Pancreas (tissue), 10 donors: ENCODE measurements at places on chromosomes 11 and 22. TPM values are rescaled to one million over a fixed set of nuclear protein-coding genes. Genes with fewer than 3 reads are reported as not detected.

GRCh38 chr11:2507212-2507901, 62.5 kb downstream of the KCNQ1 start:
- no peak for DNase-seq

GRCh38 chr11:27213232-27213660, 149.8 kb downstream of the CCDC34 start:
- DNase-seq, result no peak

The RAG2 gene
- not detected for total RNA-seq

DNA sequence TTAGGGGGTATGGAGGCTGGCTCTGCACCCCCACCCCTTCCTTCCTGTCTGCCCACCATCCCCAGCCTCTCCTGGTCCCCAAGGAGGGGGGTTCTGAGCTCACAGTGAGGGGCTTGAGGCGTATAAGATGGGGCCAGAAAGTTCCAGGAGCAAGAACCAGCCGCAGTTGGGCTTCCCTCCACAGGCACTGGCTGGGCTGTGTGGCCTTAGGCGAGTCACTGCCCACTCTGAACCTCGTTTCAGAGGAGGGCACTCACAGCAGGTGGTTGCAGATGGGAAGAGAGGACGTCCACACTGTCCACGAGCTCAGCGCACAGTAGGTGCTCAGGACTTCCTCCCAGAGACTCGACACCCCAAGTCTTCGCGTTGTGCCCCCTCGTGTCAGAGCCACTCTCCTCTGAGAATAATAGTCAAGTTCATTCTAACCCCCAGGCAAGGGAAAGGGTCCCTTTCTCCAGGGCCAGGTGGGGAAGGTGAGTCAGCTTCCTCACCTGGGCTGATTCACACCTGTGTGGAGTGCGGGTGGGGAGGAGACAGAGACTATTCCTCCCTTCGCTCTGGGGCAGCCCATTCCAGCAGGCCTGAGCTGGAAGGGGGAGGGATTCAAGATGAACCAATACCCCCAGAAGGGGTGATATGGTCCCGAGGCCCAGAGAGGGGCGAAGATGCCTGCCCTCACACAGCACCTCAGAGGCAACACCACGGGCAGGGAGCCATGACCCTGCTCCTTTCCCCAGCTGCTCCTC, 29.3 kb downstream of the RPL3 start:
- no peak for DNase-seq

GRCh38 chr11:124961972-124962609, 8.1 kb downstream of the CCDC15 start:
- DNase-seq, result no peak

The SMTNL1 gene
- not detected for total RNA-seq

GRCh38 chr11:44572436-44572835, 7.0 kb downstream of the CD82 start:
- DNase-seq, result no peak

The TRIM66 gene
- total RNA-seq, result 4.1 TPM

DNA sequence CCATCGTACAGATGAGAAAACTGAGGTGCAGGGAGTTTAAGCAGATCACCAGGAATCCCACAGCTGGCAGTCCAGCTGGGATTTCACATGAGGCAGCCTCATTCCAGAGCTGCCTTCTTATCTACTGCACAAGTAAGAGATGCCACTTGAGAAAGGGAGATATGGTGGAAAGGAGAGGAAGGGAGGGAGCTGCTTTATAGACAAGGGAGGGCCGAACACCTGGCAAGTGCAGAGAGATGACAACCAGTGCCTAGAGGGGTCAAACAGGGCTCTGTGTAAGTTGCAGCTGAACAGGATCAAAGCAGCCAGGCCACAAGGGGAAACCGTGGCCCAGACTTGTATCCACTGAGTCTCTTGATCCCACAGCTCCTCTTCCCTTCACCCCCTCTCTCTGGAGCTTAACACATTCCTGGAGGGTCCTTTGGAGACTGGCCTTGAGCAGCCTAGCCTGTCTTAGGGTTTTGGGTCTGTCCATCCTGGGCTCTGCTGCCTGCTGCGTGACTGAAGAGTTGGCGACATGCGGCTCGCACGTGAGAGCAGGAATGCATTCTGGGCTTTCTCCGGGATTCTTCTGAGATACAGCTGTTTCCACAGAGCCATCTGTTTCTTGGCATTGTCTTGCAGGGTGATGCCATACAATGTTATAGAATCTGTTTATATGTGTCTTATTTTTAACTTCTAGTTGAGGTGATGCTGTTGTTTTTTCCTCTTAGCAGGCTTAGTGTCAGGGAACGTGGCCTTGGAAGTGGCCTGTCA, 268.5 kb upstream of the SYN3 start:
- no peak for DNase-seq

The FXYD2 gene
- total RNA-seq, result 395 TPM

DNA sequence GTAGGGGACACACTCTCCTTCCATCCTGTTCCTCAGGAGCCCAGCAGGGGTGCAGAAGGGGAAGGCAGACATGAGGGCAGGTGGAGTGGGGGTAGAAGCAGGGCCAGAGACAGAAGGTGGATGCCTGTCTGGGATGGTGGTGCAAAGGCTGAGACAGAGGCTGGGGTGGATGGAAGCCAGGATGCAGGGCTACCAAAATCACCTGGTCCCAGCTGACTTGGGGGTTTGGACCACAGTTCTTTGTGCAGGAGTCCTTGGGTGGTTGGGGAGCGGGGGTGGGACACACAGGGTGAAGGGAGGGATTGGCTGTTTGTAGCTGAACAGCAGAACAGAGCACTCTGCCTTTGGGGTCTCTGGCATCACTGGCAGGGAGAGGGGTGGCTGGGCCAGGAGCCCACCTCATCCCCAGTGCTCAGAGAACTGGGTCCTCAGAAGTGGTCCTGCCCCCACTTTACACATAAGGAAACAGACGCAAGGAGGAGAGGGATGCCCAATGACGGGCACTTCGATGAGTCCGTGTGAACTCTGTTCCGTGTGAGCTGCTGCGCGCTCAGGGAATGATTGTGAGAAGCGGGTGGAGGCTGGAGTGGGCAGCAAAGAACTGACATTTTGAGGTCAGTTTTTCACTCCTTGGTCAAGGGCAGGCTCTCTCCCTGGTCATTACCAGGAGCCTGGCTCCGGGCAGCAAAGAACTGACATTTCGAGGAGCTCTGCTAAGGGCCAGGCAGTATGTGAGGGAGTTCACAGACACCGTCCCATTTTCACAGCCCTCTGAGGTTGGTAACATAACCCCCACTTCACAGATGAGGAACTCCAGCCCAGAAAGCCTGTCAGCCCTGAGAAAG, 1.9 kb downstream of the TAGLN start:
- DNase-seq, result no peak

DNA sequence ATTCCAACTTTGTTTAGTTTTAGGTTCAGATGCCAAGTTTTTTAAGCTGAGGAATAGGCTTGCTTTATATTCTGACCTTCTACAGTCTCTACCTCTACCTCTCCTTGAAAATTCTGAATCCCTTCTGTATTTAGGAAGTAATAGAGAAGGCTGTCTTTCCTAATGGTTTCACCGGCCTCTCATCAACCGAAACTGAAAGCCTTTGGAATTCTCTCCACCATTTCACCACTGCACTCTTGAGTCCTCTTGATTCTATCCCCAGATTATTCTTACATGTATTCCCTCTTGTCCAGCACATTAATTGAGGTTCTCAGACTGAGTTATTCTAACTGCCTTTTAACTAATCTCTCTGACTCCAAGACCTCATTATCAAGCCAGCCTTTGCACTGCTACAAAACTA, 67.7 kb upstream of the PICALM start:
- DNase-seq, result no peak

GRCh38 chr22:49712195-49712791, 115.4 kb downstream of the BRD1 start:
- no peak for DNase-seq

DNA sequence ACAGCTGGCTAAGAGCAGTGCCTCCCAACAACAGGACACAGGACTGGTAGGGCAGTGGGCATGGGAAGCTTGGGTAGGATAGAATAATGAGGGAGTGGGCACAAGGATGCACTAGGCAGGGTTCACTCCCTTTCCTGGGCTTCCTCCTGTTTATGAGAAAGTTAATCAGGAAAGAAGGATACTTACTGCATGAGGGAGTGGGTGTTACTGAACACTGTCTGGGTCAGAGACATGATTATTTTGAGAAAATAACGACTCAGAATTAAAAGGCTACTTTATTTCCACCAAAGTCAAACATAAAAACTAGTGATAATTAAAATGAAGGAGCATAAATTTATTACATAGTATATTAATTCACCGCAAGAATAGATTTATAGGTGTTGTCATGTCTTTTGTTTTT, 35.8 kb downstream of the NCAM1 start:
- no peak for DNase-seq

GRCh38 chr11:44824300-44824704, 97.5 kb downstream of the TSPAN18 start:
- no peak for DNase-seq

DNA sequence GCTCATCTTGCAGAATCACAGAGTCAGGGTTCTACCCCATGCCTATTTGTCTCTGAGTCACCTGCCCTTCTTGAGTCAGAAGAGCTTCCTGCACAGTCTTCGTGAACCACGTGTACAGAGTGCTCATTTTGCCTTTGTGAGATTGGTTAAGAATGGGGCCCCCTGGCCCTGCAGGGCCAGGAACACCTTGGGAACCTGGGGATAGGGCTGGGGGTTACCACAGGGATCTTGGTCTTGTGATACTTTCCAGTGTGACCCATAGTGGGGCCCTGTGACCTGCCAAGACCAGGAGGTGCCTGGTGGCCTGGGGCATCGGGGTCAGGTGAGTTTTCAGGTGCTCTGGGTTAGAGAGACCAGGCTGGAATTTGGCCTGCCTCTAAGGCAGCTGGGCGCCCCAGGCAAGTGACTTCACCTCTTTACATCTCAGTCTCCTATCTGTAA, 9.4 kb downstream of the TMPRSS13 start:
- no peak for DNase-seq

DNA sequence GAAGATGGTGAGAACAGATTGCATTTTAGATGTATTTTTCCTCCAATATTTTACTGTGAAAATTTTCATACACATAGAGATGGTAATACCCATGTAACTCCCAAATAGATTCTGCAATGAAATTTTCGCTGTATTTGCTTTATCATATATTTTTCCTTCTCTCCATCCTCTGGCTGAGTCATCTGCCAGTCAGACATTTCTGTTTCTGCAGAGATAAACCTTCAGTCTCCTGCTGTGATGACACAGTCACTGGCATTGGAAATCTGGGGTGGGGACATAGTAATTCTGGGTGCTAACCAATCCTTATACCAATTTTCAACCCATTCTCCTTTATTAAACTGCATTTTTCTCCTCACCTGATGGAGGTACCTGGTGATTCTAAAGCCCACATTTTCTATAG, 33.7 kb downstream of the SVIP start:
- DNase-seq, result no peak

- no peak for DNase-seq
These were observed 60.4 kb upstream of the UBASH3B start for GRCh38 chr11:122594986-122595645.
